Stimulated activated naive CD4-positive, alpha-beta T cell (primary cell): ENCODE measurements at places on chromosomes 4 and X.

DNA sequence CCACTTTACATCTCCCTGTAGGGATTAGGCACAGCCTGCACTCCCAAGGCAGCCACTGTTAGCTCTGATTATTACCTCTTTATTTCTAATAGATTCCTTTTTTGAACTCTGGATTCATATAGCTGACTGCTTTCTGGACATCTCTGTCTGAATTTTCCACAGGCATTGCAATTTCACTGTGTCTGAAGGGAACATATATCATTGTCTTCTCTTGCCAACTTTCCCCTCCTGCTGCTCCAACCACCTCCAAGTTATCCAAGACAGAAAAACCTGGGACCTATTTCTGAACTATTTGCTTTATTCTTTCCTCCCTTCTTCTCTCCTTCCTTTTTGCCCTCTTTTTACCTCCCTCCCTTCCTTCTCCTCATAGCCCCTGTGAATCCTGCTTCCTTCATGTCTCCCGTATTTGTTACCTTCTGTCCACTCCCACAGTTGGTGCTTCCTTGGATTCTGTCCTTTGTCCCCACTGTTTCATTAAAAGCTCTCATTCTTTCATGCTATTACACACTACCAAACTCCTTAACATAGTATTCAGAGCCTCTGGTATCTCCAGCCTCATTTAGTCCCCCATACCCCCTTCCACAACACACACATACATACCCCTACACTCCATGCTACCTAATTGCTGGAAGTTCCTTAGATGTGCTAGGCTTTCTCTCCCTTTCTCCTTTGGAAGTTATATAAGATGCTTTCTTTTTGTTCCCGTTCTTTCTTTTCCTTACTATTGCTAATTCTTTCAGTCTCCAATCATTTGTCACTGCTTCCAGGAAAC is 34.7 kb downstream of the FGF2 start:
- DNase-seq = no peak

GRCh38 chrX:153488231-153488914 is 6.4 kb upstream of the BGN start:
- no peak for DNase-seq

DNA sequence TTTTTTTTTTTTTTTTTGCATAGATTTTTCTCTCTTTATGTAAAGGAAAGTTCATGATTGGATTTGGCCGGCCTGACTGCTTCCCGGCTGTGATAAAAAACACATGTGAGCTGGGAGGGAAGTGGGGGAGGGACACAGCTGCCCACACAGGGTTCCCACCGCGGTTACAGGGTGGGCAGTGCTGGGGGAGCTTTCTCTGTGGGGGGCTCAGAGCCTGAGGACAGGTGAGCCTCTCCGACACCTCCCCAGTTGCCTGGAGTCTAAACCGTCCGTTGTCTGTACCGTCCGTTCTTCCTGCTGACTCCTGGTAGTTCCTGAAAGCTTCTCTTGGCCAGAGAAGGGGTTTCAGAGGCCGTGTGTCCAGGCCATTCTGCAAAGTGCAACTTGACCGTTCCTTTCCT is 21.8 kb downstream of the SHOX start:
- DNase-seq = no peak

GRCh38 chr4:3199653-3200422 is 49.1 kb upstream of the MSANTD1 start:
- no peak for DNase-seq

DNA sequence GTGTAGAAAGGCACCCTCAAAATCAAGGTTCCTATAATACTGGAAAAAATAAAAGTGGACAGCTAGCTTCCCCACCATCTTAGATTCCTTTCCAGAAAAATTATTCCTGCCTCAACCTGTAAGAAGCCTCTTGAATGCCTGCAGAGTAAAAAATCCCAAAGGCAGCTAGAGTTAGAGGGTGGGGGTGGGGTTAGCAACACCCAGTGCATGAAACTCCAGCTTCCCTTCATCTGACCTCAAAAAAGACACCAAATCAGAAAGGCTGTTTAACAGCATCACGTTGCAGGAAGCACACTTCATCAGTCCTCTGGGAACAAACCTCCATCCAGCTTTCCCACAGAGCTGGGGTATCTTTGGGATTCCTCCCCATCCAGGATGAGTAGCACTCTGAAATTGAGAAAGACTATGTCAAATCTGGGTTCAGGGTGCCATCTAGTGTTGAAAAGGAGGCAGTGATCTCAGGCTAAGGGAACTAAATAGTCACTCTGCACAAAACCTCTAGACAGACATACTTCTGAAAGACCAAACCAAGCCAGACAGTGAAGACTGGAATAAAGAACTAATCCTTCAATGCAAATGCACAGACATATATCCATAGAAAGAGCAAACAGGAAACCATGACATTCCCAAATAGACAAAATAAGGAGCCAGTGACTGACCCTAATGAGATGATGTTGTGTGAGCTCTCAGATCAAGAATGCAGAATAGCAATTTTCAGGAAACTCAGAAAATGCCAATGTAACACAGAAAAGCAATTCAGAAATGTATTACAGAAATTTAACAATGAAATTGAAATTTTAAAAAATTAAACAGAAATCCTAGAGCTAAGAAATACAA is 97.9 kb downstream of the ARHGEF9 start:
- DNase-seq = no peak

DNA sequence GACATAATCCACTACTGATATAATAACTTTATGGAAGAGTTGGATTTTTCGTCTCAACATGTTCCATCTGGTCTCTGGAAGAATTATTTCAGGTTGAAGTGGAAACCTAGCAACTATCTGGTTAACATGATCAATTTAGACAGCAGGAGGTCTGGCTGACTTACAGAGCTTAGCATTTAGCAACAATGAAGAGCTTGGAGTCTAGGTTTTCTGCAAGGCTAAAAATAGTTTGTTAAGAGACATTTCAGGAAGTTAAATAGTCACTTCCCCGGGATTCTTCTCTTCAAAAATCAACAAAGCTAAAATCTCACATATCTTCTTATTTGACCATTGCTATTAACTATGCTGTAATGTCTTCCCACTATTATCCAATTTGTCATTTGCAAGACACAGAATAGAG is 418.6 kb upstream of the DIPK2B start:
- DNase-seq = no peak
